ENCODE measurements at places on chromosomes 3 and 15. TPM values are rescaled to one million over a fixed set of nuclear protein-coding genes. Genes with fewer than 3 reads are reported as not detected.

GRCh38 chr15:76575679-76576078 lies 239.1 kb downstream of the ISL2 start:
- no peaks in the 10 kb centered on the region for H3K27me3 ChIP-seq
- 0 out of 2 replicates have a peak, but pooled peaks cover 4% of the 10 kb centered on the region for H3K36me3 ChIP-seq
- DNase-seq, result no peak
- H3K4me1 ChIP-seq, result 0 out of 2 replicates have a peak, but pooled peaks cover 5% of the 10 kb centered on the region

GRCh38 chr3:134419214-134419959 lies 45.1 kb upstream of the AMOTL2 start:
- no peaks in the 10 kb centered on the region for H3K27me3 ChIP-seq
- H3K4me1 ChIP-seq, result peaks cover 23% of the 10 kb centered on the region
- H3K27ac ChIP-seq, result no peak overlapping the region
- no peak overlapping the region for H3K4me3 ChIP-seq
- no peaks in the 10 kb centered on the region for H3K36me3 ChIP-seq
- no peak for DNase-seq

DNA sequence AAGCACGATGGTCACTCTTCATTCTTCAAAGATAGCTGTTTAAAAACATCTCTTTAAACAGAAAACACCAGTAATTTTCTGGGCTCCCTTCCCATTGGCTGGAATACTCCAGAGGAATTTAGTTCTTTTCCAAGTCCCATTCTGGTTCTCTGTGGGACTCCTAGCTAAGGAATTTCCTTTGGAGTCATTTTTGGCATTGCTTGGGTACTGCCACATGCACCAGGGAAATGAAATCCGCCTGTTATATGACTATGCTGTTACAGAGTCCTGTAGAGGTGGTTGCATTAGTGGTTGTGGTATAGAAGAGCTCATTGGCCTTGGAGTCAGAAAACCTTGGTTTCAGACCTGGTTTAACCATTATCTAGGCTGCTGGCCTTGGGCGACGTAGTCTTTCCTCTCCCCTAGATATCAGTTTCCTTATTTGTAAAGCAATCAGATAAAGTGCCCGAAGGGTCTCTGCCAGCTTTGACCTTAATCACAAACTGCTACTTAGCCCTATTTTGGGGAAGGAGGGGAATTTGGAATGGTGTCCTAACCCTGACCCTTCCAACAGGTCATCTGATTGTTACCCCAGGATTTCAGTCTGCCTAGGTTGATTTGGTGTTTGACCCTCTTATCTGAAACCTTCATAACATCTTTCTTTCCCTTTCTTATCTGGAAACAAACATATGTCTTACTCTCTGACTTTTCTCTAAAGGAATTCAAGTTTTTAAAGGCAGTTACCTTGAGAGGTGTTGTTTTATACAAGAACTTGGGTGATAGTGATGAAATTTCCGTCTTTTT lies 13.4 kb downstream of the RTP1 start:
- H3K27ac ChIP-seq, result peak overlapping the region; percentile 46
- peaks cover 25% of the 10 kb centered on the region for H3K4me1 ChIP-seq
- peaks cover 30% of the 10 kb centered on the region for H3K36me3 ChIP-seq
- H3K27me3 ChIP-seq, result peaks cover 16% of the 10 kb centered on the region
- no peak for DNase-seq

DNA sequence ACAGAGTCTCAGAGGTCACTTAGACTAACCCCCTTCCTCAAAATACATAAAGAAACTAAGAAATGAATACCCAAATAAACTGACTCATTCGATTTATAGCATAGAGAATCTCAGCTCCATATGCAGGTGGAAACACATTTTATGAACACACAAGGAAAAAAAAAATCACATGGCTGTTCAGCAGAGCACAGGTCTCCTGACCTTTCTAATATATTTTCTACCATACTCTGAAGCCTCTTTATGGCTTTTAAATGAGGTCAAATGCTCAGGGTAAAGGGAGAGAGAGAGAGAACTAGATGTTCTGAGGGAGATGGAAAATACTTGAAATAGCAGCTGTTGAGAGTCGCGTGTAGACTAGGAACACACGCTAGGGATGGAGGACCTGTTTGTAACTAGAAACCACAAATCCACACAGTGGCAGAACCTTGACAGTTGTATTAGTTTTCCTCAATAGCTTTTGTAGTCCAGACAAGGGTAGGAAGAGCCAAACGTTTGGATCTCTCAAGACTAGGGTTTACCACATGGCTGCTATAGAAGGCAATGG lies 165.3 kb downstream of the FMN1 start:
- no peak overlapping the region for H3K27ac ChIP-seq
- no peaks in the 10 kb centered on the region for H3K27me3 ChIP-seq
- no peak overlapping the region for H3K4me3 ChIP-seq
- DNase-seq, result no peak
- H3K36me3 ChIP-seq, result no peaks in the 10 kb centered on the region

BSN gene
- total RNA-seq, result 2.8 TPM

FGD5 gene
- 19.3 TPM for total RNA-seq

SEMA6D gene
- 2.0 TPM for total RNA-seq

FILIP1L gene
- total RNA-seq, result 0.11 TPM

DNA sequence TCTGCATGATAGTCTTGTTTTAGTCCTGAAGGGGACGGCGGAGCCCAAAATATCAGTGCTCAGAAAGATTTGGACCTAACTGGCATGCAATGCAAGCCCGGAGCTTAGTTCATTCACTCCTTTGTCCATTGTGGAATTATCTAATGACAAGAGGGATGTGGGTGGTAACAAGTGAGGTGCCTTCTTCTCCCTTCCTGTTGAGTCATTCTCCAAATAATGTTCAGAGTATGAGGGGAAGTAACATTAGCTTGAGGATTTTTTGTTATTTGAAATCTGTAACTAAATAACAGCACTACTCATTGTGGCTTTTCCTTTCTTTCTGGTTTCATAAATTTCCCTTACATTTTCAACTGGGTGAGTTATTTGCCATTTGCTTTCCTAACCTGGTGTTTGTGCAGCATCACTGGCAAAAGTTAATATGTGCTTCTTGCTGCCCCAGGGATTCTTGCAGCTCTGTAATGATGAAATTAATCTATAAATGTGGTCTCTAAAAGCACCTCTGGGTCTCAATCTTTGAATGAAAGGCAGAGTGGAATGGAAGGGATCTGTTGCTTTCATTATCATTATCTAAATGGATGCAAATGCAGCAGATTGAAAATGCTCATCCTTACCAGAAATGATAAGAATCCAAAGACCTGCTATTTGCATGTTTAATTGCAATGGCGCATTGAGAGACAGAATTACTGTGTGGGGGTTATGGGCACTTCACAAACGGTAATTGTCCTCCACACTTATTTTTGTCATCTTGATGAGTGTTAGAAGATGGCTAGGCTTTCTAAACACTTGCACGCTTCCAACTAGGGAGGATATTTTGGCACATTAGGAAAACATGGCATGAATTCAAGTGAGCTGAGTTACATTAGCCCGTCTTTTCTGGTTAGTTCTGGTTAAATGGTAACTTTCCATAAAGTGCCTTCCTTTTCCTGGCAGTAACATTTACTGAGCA lies 89.9 kb upstream of the MITF start:
- no peaks in the 10 kb centered on the region for H3K36me3 ChIP-seq
- H3K27ac ChIP-seq, result no peak overlapping the region
- no peaks in the 10 kb centered on the region for H3K27me3 ChIP-seq
- H3K4me1 ChIP-seq, result 0 out of 2 replicates have a peak, but pooled peaks cover 7% of the 10 kb centered on the region

CYP1A2 gene
- total RNA-seq, result not detected

ACKR2 gene
- 0.41 TPM for total RNA-seq

GRCh38 chr15:61906961-61907752 lies 153.1 kb downstream of the VPS13C start:
- no peak for DNase-seq
- no peaks in the 10 kb centered on the region for H3K27me3 ChIP-seq
- no peak overlapping the region for H3K4me3 ChIP-seq
- H3K4me1 ChIP-seq, result no peaks in the 10 kb centered on the region

SLC7A14 gene
- 0.62 TPM for total RNA-seq

KCNMB3 gene
- 2.3 TPM for total RNA-seq
